ENCODE measurements at places on chromosomes 3 and 15.

- no peak for DNase-seq
These were observed 1174.7 kb downstream of the ZPLD1 start for GRCh38 chr3:103609472-103609871.

GRCh38 chr3:119437691-119438258 lies 25.6 kb downstream of the TMEM39A start:
- no peak for DNase-seq

DNA sequence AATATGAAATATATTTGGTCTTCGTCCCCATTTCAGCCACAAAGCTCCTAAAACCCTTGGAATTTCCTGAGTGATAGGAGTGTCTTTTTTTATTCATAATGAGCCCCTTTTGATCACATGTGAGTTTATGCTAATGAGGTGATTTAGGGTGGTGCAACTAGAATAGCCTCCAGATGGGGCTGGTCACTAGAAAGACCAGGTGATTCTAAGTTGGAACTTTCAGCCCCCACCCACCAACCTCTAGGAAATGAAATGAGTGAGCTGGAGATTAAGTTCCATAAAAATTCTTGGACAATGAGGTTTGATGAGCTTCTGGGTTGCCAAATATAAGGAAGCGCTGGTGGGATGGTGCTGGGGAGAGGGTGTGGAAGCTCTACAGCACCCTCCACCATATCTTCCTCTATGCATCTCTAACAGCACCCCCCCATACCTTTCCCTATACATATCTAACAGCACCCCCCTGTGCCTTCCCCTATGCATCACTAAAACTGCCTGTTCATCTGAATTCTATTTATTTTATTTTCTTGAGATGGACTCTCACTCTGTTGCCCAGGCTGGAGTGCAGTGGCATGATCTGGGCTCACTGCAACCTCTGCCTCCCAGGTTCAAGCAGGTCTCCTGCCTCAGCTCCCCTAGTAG lies 2.1 kb upstream of the SMCO1 start:
- no peak for DNase-seq

DNA sequence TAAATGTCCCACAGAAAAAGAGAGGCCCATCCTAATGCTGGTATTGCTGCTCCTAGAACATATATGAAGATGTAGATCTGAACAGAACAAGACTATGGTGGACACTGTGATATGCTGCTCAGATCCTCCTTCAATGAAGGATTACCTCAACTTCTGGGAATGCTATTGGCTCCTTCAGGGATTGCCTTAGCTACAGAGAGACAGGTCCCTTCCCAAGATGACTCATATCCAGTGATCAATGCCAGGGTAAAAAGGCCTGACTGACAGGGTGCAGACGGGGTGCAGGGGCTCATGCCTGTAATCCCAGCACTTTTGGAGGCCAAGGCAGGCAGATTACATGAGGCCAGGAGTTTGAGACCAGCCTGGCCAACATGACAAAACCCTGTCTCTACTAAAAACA lies 20.5 kb upstream of the STAG1 start:
- DNase-seq, result no peak

DNA sequence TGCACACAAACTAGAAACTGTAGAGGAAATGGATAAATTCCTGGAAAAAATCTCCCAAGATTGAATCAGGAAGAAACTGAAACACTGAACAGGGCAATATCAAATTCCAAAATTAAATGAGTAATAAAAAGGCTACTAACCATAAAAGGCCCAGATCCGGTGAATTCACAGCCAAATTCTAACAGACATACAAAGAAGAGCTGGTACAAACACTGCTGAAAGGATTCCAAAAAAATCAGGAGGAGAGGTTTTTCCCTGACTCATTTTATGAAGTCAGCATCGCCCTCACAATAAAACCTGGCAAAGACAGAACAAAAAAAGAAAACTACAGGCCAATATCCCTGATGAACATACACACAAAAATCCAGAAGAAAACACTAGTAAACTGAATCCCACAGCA lies 462.4 kb upstream of the THBS1 start:
- peak; percentile 94 for DNase-seq

- no peak for DNase-seq
These were observed 98.9 kb upstream of the SPRED1 start for GRCh38 chr15:38153781-38154180.

DNA sequence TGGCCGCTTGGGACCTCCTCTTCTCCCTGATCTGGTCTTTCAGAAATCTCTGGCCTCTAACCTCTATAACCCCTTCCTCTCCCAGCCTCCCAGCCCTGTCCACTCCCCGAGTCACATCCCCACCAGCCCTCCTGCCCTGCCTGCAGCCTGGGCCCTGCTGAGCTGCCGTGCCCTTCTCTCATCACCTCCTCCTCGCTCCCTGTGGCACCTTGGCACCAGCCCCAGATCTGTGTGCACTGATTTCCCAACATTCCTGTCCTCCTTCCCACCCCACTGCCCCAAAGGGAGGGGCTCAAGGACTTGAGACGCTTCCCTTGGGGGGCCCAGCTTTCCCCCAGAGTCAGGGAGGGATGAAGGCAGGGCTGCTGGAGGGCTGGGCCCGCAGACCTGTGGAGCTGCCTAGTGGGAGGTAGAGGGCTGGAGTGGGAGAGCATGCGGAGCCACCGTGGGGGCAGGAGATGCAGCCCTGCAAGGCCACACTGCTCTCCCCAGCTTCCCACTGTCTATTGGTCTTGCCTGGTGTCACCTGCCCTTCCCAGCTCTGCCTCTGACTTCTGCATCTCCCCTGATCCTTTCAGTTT lies 42.7 kb downstream of the EXOG start:
- DNase-seq, result no peak

- DNase-seq, result no peak
These were observed 127.6 kb downstream of the SMAD6 start for GRCh38 chr15:66829551-66830121.

- DNase-seq, result no peak
These were observed 15.3 kb upstream of the FANCD2 start for GRCh38 chr3:10010878-10011465.

- no peak for DNase-seq
These were observed 133.0 kb upstream of the UMPS start for GRCh38 chr3:124597273-124597672.

GRCh38 chr3:38210141-38210757 lies 44.9 kb downstream of the OXSR1 start:
- no peak for DNase-seq

DNA sequence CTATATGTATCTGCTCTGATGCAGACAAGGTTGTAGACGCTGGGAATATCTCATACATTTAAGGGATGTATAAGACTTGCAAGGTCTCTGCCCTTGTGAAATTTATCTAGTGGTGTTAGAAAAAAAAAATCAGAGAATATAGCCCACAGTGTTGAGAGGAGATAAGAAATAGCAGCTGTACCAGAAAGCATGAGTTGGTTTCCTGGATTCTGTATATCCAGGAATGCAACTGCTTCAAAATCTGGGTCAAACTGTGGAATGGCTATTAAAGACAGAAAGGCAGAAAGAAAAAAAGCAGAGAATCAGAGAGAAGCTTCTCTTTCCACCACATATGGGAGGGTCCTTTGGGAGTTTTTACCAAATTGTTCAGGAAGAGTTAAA lies 1.5 kb upstream of the TMEM212 start:
- no peak for DNase-seq

DNA sequence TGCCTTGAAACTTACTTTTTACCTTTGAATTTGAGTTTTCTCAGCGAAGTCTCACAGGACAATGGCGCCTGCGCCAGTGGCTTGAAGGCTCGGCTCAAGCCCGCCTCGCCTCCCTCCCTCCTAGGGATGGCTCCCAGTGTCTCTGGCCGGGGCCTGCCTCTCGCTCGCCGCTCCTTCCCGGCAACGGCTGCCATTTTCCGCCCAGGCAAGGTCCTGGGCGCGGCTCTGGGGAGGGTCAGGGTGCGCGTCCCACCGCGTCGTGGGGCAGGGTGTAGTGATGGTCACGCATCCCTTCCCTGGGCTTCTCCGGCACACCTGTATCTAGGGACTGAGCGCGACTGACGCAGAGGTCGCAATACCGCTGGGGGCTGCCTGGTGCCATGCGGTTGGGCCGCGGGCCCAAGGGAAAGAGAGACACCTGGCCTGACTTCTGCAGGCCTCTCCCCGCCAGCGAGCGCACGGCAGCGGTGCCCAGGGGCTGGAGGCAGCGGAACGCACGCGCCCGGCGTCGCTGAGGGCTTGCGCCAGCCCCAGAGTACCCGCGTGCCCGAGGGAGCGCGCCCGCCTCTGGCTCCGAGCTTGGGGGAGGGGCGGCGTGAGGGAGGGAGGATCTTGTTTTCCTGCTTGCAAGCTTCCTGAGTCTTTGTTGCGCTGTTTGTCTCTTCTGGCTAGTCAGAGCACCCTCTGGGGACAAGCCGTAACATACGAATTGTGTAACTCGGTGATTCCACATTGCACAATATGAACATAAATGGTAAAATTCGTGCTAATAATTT lies 20.7 kb upstream of the FEM1B start:
- peak; percentile 76 for DNase-seq

- no peak for DNase-seq
These were observed 105.0 kb downstream of the FOXP1 start for GRCh38 chr3:71478568-71478967.

DNA sequence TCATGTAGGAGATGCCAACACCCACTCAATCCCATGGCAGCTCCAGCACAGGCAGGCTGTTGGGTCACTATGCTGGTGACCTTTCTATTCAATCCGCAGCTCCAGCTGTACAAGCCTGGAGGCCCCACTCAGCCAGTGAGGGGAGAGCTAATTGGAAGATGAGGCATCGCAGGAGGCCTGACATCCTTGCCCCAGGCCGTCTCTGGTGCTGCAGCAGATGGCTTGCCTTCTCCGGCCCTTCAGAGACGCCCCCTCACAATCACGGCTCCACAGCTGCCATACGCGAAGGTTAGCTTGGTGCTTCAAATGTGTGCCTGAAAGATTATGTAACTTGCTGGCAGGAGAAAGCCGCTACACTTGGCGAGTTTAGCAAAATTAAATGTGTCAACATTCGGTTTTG lies 104.2 kb upstream of the CLSTN2 start:
- no peak for DNase-seq

GRCh38 chr15:57216288-57216687 lies 160.0 kb upstream of the CGNL1 start:
- peak; percentile 62 for DNase-seq

DNA sequence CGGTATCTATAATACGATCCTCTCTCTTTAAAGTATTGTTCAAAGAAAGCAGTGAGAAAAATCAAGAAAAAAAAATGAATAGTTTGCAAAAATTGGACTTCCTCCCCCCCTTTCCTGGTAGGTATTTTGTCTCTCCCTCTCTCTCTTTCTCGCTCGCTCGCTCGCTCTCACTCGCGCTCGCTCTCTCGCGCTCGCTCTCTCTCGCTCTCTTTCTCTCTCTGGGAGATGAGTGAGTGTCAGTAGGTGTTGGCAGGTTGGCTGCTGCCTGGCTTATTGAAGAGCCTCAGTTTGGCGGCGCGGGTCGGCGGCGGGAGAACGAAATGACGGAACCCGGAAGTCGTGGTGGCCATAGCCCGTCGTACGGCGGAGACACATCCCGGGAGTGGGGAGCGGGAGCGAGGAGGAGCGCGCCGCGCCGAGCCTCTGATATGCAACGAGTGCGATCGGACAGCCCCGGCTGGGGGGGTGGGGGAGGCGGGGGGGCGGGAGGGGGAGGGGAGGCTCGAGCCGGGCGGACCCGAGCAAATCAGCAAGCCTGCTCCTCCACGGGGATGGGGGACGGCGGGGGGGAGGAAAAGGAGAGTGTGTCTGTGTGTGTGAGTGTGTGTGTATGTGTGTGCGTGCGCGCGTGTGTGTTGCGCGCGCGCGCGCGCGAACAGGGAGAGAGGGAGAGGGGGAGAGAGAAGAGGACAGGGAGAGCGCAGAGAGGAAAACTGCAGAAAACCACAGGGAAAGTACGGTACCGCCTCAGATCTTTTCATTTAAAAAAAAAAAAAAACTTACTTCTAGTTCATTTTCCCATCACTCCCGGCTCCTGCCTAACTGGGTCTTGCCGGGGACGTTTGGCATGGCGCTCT lies at the start of gene MEIS2:
Gene MEIS2, minus strand, starts transcription at position 441 of the 857 bp plus-strand sequence. CDS start 1,083 bp downstream, outside the sequence.
- DNase-seq, result peak; percentile 87

DNA sequence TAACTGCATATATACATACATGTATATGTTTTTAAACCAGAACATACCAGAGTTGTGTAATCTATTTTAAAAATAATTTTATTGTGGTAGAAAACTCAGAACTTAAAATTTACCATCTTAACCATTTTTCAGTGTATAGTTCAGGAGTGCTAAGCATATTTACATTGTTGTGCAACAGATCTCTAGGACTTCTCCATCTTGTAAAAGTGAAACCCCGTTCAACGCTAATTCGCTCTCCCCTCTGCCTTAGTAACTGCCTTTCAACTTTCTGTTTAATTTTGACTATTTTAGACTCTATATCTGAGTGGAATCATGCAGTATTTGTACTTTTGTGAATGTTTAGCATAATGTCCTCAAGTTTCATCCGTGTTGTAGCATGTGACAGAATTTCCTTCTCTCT lies 51.8 kb upstream of the SSR3 start:
- DNase-seq, result no peak

DNA sequence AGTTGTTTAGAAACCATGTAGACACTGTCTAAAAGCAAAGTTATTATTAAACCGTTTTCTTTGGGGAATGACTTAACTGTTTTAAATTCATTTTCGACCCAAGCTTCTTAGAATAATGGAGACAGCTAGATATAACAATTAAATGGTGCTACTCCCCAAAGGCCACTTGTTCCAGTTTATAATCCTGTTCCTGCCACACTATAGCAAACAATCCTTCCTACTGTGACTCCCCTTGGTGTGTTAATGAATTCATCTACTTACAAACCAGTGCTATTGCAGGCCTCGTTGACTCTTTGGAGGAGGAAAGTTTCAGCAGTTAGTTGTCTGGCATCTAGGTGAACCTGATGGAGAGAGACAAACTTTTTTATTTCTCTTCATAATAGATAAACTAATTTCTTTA lies 25.2 kb upstream of the CLSTN2 start:
- no peak for DNase-seq

DNA sequence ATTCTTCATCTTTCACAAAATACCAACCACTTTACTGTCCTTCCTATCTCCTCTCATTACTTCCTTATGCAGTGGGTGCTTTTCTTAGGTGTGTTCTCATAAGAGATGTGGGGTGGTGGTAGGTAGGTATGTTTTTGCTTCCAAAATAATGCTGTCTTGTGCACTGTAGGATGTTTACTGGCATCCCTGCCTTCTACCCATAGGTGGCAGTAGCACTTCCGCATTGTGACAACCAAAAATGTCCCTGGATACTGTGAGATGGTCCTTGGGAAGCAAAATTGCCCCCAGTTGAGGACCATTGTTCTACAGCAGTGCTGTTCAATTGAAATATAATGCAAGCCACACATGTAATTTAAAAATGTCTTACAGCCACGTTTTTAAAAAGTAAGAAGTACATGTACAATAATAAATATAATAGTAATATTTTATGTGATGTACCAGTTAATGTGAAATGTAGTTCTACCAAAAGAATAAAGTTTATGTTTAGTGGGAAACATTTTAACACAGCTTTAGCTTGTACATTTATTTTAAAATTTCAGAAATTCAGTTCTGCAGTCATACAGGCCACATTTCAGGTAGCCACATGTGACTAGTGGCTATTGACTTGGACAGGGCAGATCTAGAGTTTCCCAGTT lies 75.2 kb downstream of the NEO1 start:
- DNase-seq, result no peak

DNA sequence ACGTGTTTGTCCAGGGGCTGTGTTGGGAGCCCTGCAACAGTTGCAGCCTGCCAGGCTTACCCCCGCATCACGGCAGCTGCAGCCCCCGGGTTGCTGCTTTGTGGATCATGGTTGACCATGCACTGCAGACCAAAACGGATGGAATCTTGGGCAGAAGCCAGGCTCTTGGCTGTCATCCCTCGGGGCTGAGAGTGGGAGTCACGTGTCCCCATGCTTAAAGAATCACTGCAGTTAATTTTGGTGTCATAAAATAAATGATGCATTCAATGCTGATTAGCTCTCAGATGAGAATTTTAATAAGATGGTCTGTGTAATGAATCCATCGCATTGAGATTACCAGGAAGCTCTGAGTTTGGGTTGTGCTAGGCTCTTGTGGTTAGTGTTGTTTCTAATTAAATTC lies 115.6 kb downstream of the CHDH start:
- DNase-seq, result no peak

Measured in AG09309 (cell line).